Amygdala (tissue), 56 donors: ENCODE measurements at places on chromosomes 12 and 14.

GRCh38 chr14:35410858-35411257 lies 6.3 kb upstream of the NFKBIA start:
- DNase-seq, result no peak

DNA sequence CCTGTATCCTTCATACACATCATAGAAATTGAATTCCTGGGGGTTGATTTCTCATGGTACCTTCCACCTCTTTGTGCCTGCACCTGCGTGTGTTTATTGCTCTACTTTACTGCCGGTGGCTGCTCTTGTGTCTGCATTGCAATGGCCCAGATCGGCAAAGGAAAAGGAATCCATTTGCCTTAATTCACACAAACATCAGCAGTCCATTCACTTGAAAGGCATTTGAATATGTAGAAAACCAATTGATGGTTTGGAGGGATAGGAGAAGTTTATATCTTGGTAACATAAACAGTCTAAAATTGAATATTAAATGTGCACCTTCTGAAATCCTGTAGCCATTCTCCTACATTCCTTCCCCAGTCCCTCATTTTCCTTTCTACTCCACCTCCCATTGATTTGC lies 74.0 kb downstream of the SNAPC1 start:
- DNase-seq, result no peak

DNA sequence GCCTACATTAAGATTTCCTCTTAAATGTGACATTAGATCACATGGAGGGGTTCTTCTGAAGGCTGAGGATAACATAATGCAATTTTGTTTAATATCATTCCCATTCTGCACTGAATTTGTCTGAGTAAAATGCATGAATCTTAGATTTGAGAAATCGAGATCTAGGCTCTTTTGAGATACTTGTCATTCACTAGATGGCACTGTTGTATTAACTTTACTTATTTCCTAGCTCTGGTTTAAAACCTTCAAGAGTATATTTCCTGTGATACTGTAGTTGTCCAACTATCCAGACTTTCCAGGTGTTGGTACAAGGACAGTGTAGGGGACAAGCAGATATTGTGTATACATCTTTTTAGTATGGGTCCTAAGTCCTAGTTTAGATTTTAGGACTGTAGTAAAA lies 91.7 kb upstream of the SEL1L start:
- DNase-seq, result no peak

- DNase-seq, result no peak
These were observed 28.6 kb downstream of the PYM1 start for GRCh38 chr12:55899082-55899481.

- DNase-seq, result no peak
These were observed 2.6 kb downstream of the ACSS3 start for GRCh38 chr12:81080431-81080983.

DNA sequence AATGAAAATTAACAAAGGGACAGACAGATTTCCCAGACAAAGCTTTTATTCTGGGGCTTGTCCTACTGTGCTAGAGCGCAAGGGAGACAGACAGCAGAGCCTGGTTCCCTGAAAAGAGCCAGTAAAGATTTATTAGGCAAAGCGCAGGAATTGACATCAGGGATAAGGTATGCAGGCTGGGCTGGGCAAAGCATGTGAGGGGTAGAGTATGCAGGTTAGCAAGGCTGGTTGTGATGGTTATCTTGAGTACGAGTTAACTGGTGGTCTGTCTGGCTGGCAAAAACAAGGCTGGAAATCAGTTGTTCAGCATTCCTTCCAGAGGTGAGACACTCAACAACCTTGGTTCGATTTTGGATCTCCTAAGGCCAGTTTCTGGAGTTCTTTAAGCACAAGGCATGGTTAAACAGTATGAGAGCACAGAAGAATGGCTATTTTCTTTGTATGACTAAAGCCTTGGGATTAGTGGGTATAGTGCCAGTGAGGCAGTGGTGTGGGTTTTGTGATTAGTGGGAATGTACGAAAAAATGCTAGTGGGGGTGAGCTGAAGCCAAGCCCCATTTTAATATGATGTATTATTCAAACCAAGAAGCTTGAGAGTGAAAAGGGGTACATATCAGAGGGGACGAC lies 30.9 kb downstream of the BTBD7 start:
- no peak for DNase-seq

- DNase-seq, result no peak
These were observed 254.7 kb downstream of the EGLN3 start for GRCh38 chr14:33696165-33696564.

DNA sequence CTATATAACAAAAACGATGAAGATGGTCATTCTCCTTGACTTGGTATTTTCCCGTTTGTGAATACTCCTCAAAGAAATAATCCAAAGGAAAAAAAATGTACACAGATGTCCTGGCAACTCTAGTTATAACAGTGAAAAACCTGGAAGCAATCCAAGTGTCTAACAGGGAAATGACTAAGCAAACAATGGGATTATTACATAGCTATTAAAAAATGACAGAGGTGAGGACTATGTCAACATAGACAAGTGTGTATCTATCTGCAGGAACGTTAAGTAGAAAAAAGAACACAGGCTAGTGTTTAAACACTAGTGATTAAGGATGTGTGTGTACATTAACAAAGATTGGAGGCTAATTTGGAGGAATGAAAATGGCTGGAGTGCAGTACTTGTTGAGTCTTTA lies 5.9 kb upstream of the APOLD1 start:
- DNase-seq, result no peak

GRCh38 chr12:123898673-123899072 lies 74.0 kb downstream of the CCDC92 start:
- DNase-seq, result no peak

- no peak for DNase-seq
These were observed 1104.1 kb upstream of the TMEM132C start for GRCh38 chr12:127162902-127163301.

DNA sequence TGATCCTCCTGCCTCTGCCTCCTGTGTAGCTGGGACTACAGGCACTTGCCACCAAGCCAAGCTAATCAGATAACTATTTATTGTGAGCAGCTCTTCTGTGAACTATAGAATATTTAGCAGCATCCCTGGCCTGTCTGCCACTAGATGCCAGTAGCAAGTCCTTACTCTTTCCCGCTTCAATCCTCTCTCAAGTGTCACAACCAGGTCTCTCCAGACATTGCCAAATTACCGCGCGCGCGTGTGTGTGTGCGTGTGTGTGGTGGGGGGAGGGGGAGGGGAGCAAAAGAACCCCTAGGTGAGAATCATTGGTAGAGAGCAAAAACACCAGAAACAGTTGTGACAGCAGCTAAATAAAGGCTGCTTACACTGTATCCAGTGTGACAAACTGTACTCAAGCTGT lies 49.9 kb downstream of the PPP2R5E start:
- DNase-seq, result no peak

DNA sequence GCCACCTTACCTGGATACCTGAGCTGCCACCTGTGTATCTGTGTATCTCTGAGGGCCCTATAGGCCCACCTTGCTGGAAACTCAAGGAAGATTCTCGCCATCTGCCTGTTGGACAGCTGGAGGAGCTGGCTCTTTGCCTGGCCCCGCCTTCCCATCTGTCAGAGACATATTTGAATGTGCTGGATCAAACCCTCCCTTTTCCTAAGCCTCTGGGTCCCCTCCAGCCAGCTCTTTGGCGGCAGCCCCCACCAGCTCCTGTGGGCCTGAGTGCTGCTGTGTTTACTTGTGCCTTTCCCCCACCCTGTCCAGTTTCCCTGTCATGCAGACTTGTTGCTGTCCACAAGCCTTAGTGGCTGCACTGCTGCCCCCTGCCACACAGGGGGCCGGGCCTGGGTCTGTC lies 55.9 kb upstream of the SRSF5 start:
- DNase-seq, result no peak

GRCh38 chr14:90419200-90419599 lies 22.4 kb downstream of the CALM1 start:
- DNase-seq, result peak; percentile 27

- no peak for DNase-seq
These were observed 170.6 kb downstream of the BMP4 start for GRCh38 chr14:53786045-53786444.

DNA sequence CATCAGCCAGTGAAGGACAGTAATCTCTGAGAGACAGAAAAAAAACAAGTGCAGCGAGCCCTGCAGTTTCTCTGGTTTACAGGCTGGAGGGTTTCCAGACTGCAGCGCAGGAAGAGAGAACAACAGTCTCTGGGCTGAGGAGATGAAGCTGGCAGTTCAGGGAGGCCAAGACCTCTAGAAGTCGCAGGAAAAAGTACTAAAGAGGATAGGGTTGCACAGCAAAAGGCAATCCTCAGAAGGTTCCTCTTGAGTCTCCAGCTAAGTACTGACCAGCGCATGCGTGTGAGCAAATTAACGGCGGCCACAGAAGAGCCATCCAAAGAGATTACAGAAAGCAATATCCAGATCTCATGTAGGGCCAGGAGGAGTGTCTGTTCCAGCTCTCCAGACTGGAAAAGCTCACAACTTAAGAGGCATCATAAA lies 12.2 kb upstream of the CCDC60 start:
- DNase-seq, result no peak

- no peak for DNase-seq
These were observed 66.3 kb downstream of the SRRM4 start for GRCh38 chr12:119047641-119048040.

DNA sequence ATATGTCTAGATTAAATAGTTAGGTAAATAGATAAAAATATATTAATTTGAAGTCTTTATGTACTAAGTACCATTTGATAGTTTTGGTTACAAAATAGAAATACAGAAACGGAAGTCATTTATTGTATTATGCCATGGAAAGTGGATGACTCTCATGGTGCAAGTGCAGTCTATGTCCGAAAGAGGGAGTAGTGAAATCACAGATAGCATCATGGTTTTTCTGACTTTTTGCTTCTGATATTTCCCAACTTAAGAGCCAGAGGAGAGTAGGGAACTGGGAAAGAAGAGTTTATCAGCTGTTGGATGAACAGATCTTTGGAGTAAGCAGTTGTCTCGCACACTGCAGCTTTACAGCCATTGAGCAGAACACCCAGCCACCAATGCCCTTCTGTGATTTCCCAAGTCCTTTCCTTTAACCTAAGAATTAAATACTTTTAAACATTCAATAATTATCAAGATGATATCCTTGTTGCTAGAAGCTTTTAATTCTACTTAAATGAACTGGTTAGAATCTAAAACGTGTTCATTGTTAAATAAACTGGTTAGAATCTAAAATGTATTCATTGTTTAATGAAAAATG lies 18.4 kb upstream of the SRGAP1 start:
- DNase-seq, result peak; percentile 4

GRCh38 chr12:104462931-104463339 lies 6.2 kb downstream of the CHST11 start:
- DNase-seq, result no peak

GRCh38 chr12:13141686-13142085 lies 38.2 kb upstream of the GSG1 start:
- DNase-seq, result no peak

DNA sequence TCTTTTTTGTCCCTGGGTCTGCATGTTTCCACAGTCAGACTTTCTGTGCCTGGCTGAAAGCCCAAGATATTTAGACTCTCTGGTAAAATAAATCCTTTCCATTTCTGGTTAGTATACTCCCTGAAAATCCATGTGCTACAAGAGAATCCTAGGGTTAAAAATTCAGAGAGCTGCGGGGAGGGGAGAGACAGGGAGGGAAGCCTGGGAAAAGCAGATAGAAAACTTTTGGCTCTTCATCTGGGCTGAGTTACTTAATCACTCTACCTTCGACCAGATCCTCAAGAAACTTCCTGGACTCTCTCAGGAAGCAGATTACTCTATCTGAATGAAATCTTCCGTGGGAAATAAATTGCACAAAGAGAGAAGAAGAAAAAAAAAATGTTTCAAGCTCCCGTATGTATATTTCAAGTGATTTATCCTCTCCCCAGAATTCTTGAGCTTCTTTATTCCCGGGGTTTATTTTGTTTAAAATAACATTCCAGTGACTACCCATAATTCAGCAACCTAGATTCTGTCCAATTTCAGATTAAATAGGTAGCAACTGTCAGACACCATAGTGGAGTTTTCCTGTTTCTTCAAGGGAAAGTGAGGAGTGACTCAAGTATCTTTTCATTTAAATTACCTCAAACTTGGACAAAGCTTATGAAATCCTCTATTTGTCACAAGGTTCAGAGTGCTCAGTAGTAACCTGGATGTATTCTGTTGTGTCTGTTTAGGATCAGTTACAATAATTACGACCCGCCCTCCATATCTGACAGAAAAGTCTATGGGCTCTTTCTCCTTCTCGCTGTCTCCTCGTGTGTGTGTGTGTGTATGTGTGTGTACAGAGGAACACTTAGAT lies 163.7 kb downstream of the MYRFL start:
- DNase-seq, result no peak

DNA sequence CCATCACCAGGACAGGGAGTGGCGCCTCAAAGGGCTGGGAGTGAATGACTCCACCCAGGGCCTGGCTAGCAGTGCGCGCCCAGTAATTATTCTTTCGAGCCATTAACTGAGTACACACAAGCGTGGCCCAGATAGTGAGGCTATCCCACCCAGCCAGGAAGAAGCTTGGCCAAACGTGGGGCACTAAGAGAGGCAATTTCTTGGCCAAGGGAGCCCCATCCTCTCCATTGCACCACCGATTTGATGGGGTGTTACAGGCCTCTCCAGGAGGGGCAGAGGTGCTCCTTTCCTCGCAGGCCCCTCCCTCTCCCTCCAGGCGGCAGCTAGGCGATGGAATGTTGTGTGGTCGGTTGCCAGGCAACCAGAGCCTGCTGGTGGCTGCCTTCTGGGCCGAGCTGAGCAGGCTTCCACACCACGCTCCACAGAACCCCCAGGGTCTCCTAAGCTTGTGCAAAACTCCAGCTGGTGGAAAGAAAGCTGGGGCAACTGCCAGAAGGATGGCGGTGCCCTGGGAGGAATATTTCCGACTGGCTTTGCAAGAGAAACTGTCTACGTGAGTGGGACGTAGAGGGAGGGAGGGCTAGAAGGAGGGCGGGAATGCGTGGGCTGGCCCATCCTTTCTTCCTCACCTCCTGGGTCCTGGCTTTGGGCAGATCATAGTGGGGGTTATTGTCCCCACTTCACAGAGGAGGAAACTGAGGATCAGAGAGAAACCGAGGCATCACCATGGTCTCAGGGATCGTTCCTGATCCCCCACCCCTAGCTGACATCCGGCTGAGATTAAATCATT lies at the start of gene CFAP73:
Gene CFAP73 (plus strand): TSS at position 364 of the 790 bp plus-strand sequence. CDS start 134 bp downstream, at position 498.
- DNase-seq, result peak; percentile 14

DNA sequence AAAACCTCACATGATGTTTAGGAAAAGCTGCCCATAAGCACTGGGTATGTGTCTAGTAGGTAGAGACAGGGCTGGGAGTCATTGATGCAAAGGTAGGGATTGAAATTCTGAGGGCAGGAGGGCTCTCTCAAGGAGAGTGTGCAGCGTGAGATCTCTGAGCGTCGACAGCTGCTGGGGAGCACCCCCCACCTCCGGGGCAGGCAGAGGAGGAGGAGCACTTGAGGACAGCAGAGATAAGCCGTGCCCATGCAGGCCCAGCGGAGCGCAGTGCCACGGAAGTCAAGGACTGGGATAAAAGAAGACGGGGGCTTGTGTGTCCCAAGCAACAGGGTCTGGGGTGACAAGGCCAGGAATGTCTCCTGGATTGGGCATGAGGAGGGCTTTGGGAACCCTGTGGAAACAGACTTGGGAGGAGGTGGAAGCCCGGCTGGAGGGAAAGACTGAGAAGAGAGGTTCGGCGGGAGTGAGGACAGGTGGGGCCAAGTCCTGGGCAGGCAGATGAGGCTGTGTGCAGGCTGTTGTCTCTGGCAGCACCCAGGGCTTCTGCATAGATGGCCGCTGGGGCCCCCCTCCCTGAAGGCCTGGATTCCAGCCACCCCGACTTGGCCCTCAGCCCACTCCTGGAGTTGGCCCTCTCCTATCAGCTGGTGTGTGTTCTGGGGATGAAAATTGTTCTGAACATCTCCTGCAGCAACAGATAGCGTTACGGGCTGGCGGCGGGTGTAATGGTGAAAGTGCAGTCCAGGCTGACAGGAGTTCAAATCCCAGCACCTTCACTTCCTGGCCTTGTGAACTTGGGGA lies 1.9 kb downstream of the CACNA2D4 start:
- no peak for DNase-seq

- no peak for DNase-seq
These were observed 68.2 kb upstream of the E2F7 start for GRCh38 chr12:77133566-77133965.
